ENCODE measurements at places on chromosomes 11 and 22.

- DNase-seq: no peak
Measured at GRCh38 chr22:50656122-50657070, 16.2 kb upstream of the SHANK3 start.

DNA sequence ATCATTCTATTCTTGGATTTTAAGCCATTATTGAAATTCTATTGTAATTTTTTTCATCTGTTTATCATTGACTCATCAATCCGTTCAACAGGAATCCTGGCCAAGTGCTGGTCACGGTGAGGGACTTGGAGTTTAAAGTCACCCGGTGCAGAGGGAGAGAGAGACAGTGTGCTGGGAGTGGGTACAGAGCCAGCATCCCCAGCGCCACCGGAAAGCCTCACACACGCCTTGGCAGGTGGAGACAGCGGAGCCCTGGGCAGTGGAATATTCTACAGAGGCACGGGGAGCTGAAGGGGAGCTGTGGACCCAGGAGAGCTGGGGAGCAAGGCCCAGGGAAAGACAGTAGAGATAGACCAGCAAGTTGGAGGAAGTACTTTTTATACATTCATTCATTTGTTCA lies 787.6 kb downstream of the BRD1 start:
- no peak for DNase-seq

DNA sequence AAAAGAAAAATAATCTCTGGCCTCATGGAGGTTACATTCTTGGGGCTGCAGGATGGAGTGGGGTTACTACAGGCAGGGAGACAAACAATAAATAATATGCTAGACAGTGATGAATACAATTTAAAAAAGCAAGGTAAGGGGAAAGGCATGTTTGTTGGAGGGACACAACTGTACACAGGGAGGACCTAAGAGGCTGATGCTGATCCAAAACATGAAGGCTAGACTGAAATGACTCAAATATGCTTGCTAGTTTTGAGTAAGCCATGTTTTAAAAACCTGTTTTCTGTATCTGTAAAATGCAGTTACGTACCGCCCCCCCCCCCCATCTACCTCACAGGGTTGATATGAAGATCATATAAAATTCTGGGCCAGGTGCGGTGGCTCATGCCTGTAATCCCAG lies 44.0 kb downstream of the EIF4ENIF1 start:
- no peak for DNase-seq

- no peak for DNase-seq
Measured at GRCh38 chr22:32743046-32743445, 58.5 kb upstream of the TIMP3 start.

- DNase-seq: no peak
Measured at GRCh38 chr22:38753948-38754750, 1.6 kb downstream of the SUN2 start.

DNA sequence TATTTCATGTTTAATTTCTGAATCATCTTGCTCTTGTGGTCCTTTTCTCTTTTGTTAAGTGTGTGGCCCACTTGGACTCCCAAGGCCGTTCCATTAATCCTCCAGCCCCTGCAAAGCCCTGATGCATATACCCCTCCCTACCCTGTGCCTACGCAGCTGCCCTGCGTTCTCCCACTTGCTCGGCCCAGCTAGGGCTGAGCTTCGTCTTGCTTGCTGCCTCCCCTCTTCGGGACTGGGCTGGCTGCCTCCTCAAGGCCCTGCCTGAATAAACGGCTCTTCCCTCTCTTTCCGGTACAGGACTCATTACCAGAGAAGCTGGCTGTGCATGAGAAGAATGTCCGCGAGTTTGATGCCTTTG lies 28.5 kb downstream of the ARHGAP1 start:
- DNase-seq: no peak

- DNase-seq: no peak
Measured at GRCh38 chr22:37911697-37912096, 5.6 kb downstream of the MICALL1 start.

DNA sequence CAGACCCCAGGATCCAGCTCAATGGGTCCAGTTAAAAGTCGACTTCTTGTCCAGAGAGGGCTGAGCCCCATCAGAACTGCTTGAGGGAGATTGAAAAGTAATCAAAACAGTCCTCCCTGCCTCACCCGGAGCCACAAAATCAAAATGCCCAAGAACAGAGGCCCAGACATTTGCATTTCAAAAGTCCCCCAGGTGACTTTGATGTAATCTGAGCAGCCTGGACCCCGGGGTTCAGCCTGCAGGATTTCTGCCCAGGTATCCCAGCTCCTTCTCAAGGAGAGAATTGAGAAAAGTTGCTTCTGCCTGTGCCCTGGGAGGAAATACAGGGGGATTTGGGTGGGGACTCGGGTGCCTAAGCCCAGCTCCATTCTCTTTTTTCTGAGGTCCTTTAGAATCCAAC lies 1385.0 kb downstream of the TBC1D22A start:
- DNase-seq: no peak

Measured in AG04449 (cell line).